ENCODE measurements at places on chromosomes 7 and 10. TPM values are rescaled to one million over a fixed set of nuclear protein-coding genes. Genes with fewer than 3 reads are reported as not detected.

TSPAN12 gene
- total RNA-seq = 9.8 TPM

NODAL gene
- total RNA-seq = not detected

GRCh38 chr10:47282005-47282656 is 17.9 kb upstream of the GDF10 start:
- no peak for DNase-seq

EIF5AL1 gene
- total RNA-seq = 0.19 TPM

GRCh38 chr7:30524545-30524944 is 19.9 kb upstream of the GGCT start:
- DNase-seq = no peak

DNA sequence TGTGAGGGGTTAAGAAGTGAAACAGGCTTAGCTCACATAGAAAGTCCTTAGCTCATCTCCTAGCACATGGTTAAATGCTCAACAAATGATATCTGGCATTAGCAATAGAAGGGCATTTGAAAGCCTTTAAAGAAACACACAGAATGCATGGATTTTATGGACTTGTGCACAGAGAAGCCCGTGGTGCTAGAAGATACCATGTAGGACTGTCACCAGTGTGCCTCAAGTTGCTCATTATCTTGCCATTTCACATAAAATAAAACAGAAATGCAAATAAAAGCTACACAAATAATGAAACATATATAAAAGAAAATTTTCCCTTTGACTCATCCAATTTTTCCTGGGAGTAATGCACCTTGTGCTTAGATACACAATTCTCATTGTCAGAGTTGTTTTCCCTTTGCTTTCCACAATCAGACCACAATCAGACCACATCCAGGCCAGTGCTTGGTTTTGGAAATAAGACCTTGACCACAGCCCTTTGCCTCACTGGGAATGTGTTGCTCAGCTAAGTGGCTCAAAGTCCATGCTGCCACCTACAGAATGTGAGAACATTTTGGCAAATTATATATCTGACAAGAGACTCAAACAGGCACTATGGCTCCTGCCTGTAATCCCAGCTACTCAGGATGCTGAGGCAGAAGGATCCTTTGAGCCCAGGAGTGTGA is 9.5 kb upstream of the WDR11 start:
- no peak for DNase-seq

DNA sequence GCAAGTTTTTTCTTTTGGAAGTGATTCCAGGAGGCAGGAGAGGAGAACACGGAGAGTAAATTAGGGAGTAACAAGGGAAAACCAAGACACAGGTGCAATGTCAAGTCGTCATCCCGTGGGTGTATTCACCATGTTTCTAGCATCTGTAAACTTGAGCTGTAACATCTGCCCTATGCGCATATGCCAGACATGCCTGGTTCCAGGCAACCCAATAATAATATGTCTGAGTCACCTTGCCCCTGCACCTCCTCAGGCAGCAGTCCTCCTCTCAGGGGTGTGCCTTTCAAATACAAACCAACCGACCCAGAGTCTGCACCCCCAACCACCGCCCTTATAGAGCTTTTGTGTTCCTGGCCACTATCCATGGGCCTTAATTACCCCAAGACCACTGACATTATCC is 107.0 kb upstream of the PDE1C start:
- no peak for DNase-seq

DNA sequence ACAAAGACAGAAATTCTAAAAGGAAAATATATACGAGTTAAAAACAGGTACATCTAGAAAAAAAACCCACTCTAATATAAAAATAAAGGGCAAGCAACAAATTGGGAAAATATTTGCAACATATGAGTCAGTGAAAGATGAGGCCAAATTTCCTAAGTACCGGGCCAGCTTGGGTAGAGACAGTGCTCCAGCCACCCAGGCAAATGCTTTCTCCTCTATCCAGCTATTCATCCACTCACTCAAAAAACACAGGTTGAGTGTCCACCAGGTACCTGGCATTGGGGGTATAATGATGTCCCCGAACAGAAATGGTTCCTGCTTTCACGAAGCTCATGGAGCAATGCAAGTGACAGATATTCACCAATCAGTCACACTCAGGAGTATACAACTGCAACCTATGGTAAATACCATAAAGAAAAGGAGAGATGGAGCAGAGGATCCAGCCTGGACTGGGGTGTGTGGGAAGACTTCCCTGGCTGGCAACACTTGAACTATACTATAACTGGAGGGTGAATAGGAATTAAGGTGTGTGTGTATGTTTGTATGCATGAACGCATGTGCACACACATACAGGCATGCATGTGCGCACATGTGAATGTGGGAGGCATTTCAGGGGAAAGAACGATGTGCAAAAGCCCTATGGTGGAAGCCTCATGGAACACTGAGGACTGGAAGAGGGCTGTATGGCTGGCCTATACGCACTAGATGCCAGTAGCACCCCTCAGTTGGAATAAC is 2.3 kb downstream of the ARHGAP22 start:
- DNase-seq = no peak

Measured in posterior vena cava (tissue), 2 donors.